Astrocyte of the cerebellum (primary cell): ENCODE measurements at places on chromosomes 5 and 9.

DNA sequence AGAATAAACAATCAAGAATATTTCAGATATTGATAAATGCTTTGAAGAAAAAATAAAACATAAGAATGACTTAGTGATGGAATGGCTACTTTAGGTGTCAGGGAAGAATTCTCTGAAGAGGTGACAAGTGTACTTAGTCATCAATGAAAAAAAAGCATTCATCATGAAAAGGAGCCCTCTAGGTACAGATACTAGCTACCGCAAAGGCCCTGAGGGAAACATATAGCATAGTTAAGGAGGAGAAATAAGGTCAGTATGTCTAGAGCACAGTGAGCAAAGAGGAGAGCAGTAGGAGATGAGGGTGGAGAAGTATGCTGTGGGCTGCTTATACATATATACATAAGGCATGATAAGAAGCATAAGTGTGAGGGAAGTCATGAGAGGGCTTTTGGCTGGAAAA, 41.8 kb downstream of the CSF2 start:
- DNase-seq: no peak

GRCh38 chr5:52864884-52865283, 77.2 kb downstream of the ITGA1 start:
- DNase-seq: no peak

DNA sequence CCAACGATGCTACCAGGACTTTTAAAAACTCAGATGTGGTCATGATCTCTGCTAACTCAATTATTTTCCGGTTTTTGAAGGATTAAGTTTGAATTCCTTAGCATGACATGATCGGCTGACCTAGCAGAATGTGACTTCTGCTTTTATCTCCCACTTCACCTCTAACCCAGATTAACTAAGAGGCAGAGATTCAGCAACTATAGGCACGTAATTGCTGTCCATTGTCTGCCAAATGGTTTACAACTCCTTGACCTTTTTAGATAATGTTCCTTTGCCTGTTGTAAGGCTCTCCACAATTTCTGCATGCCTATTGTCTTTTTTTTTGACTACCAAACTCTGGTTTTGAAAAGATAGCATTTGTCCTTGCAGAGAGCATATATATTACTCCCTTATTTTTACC, 268.2 kb downstream of the BRINP1 start:
- DNase-seq: no peak

DNA sequence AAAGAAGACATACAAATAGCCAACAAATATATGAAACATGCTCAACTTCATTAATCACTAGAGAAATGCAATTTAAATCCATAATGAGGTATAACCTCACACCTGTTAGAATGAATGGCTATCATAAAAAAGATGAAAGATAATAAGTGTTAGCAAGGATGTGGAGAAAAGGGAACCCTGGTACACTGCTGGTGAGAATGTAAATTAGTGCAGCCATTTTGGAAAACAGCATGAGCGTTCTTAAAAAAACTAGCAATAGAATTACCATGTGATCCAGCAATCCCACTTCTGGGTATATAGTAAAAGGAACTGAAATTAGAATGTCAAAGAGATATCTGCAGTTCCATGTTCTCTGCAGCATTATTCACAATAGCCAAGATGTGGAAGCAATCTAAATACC, 64.2 kb upstream of the CEP78 start:
- DNase-seq: no peak

- DNase-seq: no peak
Observed at GRCh38 chr5:180777475-180777874, 25.1 kb downstream of the MGAT1 start.
